Fibroblast of villous mesenchyme (primary cell): ENCODE measurements at places on chromosomes 6 and 20.

DNA sequence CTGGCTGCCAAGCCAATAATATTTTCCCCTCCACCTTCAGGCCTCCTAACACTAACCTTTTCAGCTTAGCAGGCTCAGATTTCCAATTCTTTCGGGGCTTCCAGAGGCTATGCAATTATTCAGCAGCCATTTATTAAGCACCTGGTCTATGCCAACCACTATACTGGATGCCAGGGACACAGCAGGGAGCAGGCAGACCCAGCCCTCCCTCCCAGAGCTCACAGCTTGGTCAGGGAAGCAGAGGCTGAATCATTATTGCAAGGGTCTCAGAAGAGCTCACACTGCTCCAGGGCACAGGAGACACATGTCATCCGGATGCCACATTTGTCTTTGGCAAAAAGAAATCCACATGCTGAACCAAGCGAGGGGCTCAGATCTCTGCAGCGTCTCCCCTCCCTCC is 1.3 kb downstream of the BPIFB1 start:
- DNase-seq, result no peak

- peak; percentile 51 for DNase-seq
These were observed 129.9 kb downstream of the LPA start for GRCh38 chr6:160534050-160534696.

GRCh38 chr6:21386744-21387143 is 206.8 kb upstream of the SOX4 start:
- DNase-seq, result no peak

- no peak for DNase-seq
These were observed 58.6 kb downstream of the SNAI1 start for GRCh38 chr20:50041246-50041873.

GRCh38 chr6:157263146-157263545 is 60.2 kb downstream of the TMEM242 start:
- no peak for DNase-seq

- no peak for DNase-seq
These were observed 165.0 kb downstream of the VEGFA start for GRCh38 chr6:43934803-43935602.

GRCh38 chr6:142902636-142903053 is 42.3 kb downstream of the HIVEP2 start:
- DNase-seq, result peak; percentile 98

DNA sequence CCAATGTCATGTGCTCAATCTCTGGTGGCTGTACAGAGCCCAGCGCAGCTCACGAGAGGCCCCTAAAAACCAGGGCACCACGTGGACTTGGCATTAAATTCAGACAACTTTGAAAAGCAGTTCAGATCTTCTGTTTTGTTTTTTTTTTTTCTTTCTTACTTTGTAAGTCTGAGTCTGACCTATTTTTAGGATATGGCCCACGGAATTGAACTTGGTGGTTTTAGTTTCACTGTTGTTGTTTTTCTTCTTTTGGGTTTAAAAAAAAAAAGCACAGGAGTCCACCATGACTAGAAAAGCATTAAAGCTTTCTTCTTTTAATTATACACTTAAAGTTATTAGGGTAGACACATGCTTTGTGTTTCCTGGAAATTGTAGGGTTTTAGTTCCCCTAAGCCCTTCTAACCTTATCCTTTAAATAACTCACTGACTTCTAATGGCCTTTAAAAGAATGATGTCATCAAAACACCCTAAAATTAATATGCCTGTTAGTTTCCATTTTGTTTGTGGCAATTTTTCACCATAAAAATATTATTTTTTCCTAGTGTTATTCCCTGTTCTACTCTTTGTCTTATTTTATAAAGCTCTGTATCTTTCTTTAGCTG is 48.5 kb upstream of the CCN2 start:
- peak; percentile 30 for DNase-seq

- no peak for DNase-seq
These were observed 106.3 kb upstream of the RIPOR2 start for GRCh38 chr6:25042036-25042521.

- peak; percentile 33 for DNase-seq
These were observed 11.3 kb downstream of the DIDO1 start for GRCh38 chr20:62914970-62915457.

DNA sequence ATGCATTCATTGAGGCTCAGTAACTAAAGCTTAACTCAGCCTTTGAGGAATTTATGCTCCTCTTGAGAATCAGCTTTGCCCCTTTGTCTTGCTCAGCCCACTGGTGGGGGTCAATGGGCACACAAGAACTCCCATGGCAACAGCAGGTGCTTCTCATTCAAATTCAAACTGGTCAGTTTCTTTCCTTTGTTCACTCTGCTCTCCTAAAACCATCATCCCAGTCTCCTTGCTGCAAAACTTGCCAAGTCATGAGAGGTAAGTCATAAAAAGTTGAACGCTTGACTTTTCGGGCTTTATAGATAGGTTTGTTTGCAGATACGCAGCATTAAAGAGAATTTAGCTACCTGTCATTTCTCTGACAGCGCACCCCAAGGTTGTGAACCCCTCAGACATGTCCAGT is 146.8 kb downstream of the TFAP2A start:
- DNase-seq, result no peak

- no peak for DNase-seq
These were observed 151.0 kb downstream of the SLC24A3 start for GRCh38 chr20:19363476-19363875.

GRCh38 chr6:14174996-14175395 is 57.4 kb downstream of the CD83 start:
- DNase-seq, result no peak

- no peak for DNase-seq
These were observed 184.3 kb upstream of the CST7 start for GRCh38 chr20:24764794-24765202.

- peak; percentile 91 for DNase-seq
These were observed at the start of gene SLC9A8 for GRCh38 chr20:49812507-49813304. SLC9A8 (plus strand) TSS chr20:49812828; CDS start chr20:49812923, 95 bp downstream.

GRCh38 chr6:147311218-147311617 is 107.0 kb downstream of the STXBP5 start:
- no peak for DNase-seq

DNA sequence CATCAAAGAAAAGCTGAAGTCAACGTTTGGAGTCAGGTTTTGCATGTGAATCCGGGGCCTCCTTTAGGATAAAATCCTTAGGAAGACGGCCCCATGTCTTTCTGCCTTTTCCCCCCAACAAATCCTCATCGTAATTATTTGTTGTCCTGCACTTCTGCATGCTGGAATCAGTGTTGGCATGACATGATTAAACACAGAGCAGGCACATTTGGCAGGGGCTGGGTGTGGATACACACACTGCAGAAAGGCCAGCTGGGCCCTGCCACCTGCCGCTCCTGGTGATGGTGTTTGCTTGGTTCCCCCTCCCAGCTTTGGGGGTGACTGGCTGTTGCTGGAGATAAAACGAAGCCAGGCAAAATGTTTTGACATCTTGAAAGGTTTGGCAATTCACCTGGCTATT is 46.3 kb upstream of the FOXA2 start:
- no peak for DNase-seq

GRCh38 chr6:156279261-156279969 is 497.8 kb upstream of the ARID1B start:
- DNase-seq, result peak; percentile 3
